H9 (cell line): ENCODE measurements at places on chromosomes 3 and 15.
A peak's percentile ranks its signal among the peaks of the same experiment; 100 is the strongest.

- DNase-seq = peak; percentile 95
Observed at GRCh38 chr3:121834671-121835464, at the start of the genes EAF2 and IQCB1. EAF2 (plus strand) TSS chr3:121835209; CDS start chr3:121835286, 77 bp downstream. IQCB1 (minus strand) TSS chr3:121835060; CDS start chr3:121828960, 6,100 bp downstream.

DNA sequence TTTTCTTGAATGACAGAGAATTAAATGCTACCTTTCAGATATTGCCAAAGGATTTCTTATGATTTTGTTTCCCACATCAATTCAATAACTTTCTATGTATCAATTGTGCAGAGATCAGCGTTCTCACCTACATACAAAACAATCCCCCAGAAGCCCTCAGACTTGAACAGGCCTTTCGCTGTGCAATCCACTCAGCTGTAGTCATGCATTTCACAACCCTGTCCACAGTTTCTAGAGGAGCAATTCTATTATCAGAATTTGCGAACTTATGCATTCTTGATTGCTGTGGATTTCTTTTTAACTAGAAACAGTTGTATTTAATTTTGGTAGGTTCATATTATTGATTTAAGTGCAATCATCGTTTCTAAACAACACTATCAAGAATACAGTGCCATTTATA, 13.7 kb upstream of the ALCAM start:
- no peak for DNase-seq

- DNase-seq = no peak
Observed at GRCh38 chr15:33313491-33313890, 2.7 kb downstream of the RYR3 start.

DNA sequence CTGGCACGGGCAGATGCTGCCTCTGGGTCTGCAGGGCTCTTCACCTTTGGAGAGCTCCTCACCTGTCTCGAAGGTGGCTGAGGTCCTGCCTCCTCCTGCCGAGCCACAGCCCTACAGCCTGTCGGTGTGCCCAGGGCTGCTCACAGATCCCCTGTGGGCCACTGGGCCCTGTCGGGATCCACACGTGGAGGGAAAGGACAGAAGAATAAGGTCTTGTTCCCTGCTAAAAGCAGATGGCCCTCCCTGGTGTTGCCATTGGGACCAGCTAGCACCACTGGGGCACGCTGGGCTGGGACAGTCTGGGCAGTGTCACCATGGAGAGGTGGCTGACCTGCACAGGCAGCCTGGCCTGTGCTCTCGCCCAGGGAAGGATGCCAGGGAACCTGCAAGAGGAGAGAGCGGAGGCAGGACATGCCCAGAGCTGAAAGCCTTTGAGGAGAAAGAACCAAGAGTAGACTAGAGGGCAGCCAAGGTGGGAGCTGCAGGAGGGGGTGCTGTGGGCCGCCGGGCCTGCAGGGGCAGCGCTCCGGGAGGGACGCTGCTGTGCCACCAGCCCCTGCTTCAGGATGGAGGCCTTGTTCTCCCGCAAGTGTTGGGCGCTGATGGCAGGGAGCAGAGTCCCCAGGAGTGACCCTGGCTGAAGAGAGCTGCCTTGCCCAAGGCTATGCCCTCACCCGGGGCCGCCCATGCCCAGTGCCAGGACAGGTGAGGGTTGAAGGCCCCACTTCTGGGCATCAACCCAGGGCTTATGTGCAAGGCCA, 210.2 kb downstream of the XXYLT1 start:
- no peak for DNase-seq

- no peak for DNase-seq
Observed at GRCh38 chr3:134603480-134603879, 47.3 kb downstream of the KY start.

- no peak for DNase-seq
Observed at GRCh38 chr3:53729159-53729558, 117.1 kb downstream of the CHDH start.
